ENCODE measurements at places on chromosomes 13 and 19.

DNA sequence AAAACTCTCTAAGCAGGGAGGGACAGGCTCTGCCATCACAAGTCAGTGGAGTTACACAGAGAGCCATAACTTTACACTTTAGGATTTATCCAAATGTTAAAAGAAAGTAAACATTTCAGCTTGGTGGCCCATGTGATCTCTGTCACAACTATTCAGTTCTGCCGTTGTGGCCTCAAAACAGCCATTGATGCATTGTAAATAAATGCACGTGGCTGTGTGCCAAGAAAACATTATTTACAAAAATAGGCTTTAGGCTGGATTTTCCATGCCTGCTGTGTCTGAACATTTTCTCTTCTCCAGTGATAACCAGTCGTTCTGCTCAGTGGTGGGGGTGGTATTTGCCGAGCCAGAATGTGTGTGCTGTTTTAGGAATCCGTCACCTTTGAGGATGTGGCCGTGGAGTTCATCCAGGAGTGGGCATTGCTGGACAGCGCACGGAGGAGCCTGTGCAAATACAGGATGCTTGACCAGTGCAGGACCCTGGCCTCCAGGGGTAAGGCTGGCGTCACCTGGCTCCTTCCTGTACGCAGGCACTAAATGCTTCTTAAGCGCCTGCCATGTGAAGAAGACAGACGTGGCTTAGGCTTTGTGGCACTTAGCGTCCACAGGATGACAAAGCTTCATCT, 4.9 kb downstream of the ZNF333 start:
- DNase-seq: no peak

- no peak for DNase-seq
Measured at GRCh38 chr13:68261105-68261504, 1031.0 kb upstream of the PCDH9 start.

DNA sequence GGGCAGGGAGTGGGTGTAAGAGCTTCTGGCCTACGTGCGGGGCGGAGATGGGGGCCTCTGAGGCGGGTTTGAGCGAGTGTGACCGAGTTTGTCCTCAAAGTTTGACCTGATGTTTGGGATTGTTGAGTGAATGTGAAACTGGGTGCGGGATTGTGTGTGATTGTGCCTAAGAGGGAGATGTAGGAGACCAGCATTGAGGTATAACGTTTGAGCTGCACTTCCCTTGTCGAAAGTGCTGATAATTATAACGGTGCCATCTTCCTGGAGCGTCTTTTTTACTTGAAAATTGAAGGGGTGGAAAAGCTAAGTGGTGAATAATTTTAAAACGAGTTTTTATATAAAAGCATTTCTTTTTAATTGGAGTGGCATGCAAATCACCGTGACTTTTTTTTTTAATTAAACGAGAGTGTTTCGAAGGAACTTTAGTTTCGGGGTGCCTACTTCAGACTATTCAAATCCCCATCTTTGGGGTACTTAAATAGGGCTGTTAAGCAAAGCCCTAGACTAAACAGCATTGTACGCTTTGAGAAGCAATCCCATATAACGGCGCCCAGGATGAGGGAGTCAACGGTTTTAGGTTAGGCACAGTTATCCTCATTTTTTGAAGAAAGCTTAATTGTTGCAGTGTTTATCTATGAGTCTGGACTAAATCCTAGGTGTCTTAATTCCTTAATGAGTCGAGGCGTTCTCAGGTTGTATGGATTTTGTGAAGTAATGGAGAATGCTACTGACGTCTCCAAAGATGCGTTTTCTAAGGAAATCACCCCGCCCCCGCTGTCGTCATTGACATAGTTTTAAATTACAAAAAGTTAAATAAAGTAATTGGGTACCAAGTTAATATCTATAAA, 594 bp downstream of the ZNF146 start:
- no peak for DNase-seq

- DNase-seq: no peak
Measured at GRCh38 chr19:18349524-18350128, 9.2 kb downstream of the PGPEP1 start.

DNA sequence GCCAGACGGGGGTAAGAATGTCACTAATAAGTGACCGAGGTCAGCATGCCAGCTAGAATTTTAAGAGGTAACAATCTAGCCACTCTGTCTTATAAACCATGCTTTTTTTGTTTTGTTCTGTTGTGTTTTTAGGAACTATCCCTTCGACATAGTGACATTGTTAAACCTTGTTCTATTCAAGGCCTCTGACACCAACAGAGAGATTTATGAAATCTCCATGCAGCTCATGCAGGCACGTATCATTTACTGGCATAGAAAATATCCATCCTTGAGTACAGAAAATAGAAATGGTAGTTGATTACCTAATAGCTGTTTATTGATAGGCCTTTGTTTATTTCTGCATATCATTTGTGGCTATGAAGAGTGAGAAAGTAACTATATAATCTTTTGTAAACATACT, 113.4 kb downstream of the ZAR1L start:
- DNase-seq: no peak

DNA sequence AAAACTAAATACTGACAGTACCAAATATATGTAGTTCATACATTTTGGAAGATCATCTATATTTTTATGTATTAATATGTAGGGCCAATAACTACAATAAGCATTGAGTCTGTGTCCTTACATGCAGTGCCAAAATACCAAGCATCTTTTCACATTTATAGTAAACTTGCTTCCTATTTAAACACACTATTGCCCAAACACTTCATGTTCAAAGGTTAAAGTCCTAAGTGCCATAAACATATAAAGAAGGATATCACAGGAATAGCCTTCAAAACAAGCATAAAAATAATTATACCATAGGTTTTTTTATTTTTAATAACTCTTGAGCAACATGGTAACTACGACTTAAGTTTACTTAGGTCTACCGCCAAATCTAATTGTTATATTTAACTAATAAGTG, 27.1 kb downstream of the EXOSC8 start:
- no peak for DNase-seq

GRCh38 chr19:18153556-18154134, 682 bp downstream of the PIK3R2 start:
- DNase-seq: no peak

- DNase-seq: no peak
Measured at GRCh38 chr19:51719251-51719988, 4.4 kb downstream of the HAS1 start.

DNA sequence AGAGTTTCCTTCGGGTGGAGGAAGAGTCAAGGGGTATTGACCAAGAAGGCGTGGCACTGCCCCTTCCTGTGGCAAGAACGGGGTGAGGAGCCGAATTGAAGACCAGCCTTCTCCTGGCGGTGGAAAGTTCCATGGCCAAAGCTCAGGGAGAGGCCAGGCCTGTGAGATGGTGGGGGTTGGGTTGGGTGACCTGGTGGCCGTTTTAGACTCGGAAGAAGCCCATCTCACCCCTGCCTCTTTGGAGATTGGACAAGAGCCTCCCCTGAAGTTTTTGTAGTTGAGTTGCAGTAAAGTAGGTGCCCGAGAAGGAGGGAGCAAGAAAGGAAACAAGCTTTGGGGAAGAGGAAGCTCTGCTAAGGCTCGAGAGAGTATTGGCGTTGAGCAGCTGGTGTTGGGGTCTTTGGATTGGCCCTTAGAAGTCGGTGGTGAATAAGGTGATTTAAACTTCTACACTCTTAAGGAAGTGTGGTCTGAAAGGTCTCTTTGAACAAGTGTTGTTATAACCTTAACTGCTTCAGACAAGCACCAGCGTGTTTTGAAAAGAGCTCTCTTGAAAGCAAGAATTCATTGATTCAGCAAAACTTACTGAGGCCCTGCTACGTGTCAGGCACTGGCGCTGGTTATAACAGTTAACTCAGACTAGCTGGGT, 964 bp downstream of the SPINT2 start:
- no peak for DNase-seq

GRCh38 chr13:53351021-53351420, 322.4 kb downstream of the OLFM4 start:
- no peak for DNase-seq

- DNase-seq: no peak
Measured at GRCh38 chr13:77213644-77214043, 113.2 kb downstream of the MYCBP2 start.

DNA sequence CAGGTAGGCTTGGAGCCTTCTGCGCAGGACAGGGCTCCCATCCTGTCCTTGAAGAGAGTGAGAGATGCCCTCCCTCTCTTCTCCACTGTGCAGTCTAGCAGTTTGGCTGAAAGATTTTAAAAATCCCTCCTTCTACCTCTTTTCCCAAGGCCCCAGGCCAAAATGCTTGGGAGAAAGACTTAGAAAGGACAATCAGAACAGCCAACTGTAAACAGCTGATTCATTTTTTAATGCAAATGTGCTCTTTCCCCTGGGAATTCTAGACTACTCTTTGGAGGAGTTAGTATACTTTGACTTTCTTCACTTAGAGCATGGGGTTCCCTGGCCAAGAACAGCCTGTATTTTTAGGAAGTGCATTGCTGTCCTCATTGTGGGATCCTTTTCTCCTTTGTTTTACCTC, 398.9 kb downstream of the GPC6 start:
- DNase-seq: no peak

DNA sequence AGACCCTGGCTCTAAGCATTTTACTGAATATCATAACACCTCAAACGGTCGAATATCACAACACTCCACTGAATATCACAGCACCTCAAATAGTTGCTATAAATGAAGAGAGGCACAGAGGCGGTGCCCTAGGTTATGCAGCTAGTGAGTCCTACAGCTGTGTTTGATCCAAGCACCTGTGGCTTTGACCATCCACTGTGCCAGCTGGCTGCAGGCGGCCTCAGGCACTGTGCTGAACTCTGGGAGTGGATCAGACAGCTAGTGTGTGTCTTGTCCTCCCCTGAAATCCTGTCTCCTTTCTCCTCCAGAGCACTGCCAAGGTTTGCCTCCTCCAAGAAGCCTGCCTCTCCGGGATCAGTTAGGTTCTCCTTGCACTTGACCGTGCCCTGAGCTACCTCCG, 7.3 kb downstream of the NOSIP start:
- no peak for DNase-seq

DNA sequence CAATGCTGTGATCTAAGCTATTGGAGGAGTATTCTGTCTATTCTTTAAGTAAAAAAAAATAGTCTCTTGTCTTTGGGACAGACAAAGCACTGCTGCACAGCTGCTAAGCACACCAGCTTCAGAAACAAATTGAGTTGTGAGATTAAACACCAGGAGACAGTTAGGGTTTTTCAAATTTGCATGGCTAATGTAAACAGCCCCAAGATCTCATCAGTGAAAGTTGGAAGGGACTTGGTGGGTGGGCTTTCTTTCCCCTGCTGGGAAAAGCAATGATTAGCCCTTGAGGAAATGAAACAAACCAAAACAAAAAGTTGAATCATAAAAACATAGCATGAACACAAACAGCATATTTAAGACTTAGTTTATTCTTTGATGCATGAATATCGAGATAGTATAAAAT, 143.6 kb upstream of the SLITRK1 start:
- DNase-seq: no peak

- DNase-seq: no peak
Measured at GRCh38 chr13:110382229-110382628, 75.1 kb downstream of the COL4A2 start.

GRCh38 chr13:23695711-23696464, 125.7 kb downstream of the TNFRSF19 start:
- peak; percentile 35 for DNase-seq

- no peak for DNase-seq
Measured at GRCh38 chr13:113116206-113116800, 6.3 kb upstream of the F10 start.

DNA sequence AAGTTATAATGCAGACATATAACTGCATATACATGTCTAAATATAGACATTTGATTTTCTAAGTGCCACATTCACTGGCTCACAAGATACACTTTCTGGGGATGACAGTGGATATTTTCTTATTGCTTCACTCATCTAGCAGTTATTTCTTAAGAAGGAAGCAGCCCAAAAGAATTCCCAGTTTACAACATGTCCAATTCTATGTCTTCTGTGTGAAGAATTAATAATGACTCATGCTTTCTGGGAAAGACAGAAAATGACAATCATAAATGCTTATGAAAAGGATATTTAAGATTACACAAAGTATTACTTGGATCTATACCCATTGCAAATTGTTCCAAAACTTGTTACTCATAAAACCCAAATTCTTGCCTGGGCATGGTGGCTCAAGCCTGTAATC, 543.4 kb downstream of the SUCLA2 start:
- no peak for DNase-seq

DNA sequence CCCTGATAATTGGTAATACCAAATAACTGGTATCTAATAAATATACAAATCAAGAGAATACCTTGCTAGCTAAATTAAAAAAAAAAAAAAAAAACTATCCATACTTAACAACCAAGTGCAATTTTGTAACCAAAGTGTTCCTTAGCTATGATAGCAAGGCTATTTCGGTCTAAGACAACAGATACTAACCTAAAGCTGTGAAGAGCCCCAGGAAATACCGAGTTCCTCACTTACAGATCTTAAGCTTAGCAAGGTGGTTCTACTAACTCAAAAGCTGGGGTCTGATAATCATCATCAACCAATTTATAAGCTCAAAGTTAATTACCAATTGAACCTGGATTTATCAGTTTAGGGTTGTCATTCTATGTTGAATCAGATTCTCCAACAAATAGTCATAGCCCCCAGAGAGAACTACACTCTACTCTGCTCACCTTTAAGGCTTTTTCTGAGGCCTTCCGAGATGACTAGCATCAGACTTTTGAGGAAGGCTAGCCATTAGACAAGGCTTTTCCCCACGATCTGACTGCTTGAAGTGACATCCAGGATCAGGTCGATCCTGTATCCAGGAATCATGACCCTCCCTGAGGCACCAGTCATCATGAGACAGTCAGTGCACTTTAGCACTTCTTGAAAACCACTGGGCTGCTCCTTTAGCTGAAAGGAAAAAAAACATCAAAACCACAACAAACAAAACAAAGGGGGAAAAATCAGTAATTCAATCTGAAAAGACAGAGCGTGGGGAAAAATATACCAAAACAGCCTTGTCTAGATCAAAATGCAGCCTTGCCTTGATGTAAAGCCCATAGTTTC, 31.9 kb downstream of the INTS6 start:
- no peak for DNase-seq

- DNase-seq: no peak
Measured at GRCh38 chr13:98839856-98840769, 87.6 kb upstream of the SLC15A1 start.

GRCh38 chr13:20301403-20302071, 69.4 kb upstream of the GJB6 start:
- no peak for DNase-seq

- DNase-seq: no peak
Measured at GRCh38 chr19:16228637-16229321, 31.1 kb downstream of the AP1M1 start.

DNA sequence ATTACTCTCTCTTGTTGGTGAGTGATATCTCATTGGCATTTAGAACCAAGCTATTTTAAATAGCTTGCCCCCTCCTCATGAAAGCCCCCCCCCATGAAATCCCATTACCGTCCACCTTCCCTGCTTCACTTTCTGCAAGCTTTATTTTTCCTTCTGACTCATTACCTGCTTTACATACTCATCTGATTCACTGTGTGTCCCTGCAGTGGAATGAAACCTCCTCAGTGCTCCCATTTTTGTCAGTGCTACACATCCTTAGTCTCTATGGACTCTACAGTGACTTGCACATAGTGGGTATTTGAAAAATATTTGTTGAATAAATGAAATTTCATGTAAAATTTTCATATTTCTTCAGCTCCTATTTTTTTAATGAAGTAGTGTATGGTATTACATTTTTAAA, 62.3 kb downstream of the DOCK9 start:
- DNase-seq: no peak
